ENCODE measurements at places on chromosomes 3 and 15.

DNA sequence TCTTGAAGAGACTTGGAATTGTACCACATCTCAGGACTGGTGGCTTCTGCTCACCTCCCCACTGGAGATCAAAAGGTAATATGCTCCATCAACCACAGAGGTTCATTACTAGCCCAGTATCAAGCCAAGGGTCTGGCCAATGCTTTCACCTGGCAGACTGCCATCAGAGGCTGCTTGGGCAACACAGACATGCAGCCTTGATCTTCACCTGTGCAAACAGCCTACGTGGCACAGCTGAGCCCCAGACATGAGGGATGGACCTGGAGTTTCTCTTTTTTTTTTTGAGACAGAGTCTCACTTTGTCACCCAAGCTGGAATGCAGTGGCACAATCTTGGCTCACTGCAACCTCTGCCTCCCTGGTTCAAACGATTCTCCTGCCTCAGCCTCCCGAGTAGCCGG lies 105.6 kb upstream of the HES1 start:
- no peak for DNase-seq

DNA sequence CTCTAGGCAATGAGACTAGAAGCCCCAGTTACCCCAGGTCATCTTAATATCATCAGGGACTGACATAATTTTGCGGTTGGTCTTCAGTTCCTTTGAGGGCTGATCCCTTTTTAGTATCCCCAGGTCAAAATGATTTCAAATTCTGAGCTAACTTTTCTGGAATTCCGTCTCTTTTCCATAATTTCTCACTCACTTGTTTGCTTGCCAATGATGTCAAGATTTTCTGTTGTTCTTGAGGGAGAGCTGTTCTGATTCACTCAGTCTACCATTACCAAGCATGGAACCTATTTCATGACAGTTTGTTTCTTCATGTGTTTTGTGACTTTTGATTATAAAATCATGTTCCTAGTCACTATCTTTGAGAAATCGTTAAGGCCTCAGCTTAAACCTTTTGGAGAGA lies 190.5 kb upstream of the LYSMD4 start:
- no peak for DNase-seq

GRCh38 chr15:86333819-86334218 lies 254.1 kb downstream of the AGBL1 start:
- no peak for DNase-seq

GRCh38 chr3:97576221-97576620 lies 188.3 kb upstream of the ARL6 start:
- DNase-seq: no peak

DNA sequence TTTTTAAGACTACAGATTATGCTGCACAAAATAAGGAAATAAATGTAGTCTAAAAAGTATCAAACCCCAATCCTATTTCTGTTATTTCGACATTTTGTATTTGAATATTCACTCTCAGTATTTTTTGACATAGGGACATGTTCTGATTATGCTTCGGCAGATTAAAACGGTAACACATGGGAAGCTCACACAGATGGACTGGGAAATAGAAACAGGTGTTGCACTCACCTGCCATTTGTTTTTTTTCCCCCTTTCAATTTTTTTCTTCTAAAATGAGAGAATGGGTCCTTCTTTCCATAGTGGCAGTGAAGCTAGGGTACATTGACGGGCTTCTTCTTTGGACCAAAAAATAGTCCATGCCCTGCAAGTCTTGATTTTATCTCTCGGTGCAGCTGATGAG lies 163.1 kb downstream of the MYRIP start:
- no peak for DNase-seq

- DNase-seq: no peak
Observed at GRCh38 chr15:101526021-101526420, 36.5 kb upstream of the PCSK6 start.

DNA sequence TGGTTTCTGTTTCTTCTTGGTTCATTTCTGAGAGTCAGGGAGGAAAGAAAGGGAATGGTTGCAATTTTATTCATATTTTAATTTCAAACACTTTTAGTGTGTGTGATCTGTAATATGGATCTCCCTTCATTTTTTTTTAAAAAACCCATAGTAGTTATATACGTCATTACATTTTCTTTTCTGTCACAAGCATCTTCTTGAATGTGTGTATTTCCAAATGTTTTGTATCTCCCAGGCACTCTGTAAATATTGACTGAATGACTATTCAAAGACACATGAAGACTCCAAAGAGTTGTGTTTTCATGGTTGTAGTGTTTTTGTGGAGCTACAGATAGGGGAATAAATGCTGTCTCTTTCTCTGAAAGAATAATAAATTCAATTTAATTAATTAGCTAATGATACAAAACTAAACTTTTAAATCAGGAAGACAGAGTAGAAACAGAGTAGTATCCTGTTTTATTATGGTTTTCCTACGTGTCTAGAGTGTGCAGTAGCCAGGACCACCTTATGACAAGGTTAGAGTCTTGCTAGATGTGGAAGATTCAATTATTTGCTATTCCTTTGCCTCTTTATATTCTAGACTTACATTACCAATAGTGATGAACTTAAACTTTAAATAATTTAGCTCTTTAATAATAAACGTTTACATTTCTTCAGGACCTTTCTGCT lies 35.5 kb downstream of the NECTIN3 start:
- DNase-seq: no peak

DNA sequence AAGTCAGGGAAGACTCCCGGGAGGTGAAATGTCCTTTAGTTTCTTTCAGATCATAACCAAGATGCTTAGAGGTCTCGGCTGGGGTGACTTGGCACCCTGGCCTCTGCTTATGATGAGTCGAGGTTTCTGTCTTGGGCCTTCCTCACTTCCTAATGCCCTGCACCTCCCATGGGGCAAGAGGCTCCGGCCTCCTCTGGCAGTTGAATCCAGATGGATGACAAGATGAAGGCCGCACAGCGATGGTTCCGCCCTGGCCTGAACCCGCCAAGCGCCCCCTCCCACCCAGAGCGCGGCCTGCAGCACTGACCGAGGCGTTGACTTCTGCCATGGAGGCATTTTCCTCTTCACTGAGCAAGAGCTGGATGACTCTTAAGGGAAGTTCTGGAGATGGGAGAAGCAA lies 31.3 kb downstream of the MUC20 start:
- DNase-seq: no peak

GRCh38 chr3:5002871-5003247 lies 23.6 kb downstream of the BHLHE40 start:
- DNase-seq: no peak
